DMS 273 treated with DMSO at 0.1 percent for 48 hours (cell line): ENCODE measurements at places on chromosomes 3 and 15.

- no peak for DNase-seq
Measured at GRCh38 chr3:183377307-183377959, 51.0 kb downstream of the MCF2L2 start.

DNA sequence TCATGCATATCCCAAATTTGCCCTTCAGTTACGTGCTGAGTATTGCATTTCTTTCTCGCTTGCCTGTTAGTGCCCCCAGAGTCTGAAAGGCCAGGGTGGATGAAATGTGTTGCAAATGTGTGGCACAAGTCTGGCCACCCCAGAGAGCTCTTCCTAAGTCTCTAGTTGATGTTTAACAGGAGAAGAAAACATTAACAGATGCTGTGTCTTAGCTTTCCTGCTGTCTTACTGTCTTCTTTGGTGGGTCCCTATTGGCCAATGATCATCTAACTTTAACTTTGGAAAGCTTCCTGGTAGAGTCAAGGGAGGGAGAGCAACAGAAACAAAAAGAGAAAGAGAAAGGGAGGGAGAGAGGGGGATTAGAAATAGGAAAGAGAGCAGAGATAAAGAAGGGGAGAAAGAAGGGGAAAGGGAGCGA, 76.7 kb upstream of the P3H2 start:
- DNase-seq = no peak

- no peak for DNase-seq
Measured at GRCh38 chr3:101134331-101134730, 141.1 kb upstream of the ABI3BP start.

GRCh38 chr3:52095990-52096775, 39.8 kb upstream of the DUSP7 start:
- no peak for DNase-seq

DNA sequence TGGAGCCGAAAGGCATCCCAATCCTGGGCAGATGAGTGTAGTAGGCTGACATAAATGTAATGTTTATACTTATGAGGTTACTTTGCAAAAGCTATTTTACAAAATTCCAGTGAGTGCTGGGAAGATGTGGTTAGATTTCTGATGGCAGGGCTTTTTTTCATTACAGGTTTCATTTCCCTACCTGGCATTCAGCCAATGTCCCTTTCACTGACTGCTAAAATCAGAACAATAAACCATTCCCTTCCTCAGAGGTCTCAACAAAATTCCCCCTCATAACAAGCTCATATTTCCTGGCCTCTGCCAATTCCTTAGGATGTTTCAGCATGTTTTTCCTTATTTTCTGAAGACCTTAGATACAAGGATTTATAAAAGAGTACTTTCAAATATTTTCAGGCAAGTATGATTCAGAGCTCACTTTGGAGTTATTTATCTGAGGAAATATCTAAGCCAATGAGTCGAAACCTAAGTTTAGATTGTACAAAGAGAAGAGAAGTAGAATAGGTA, 40.9 kb upstream of the CCDC80 start:
- DNase-seq = no peak

- no peak for DNase-seq
Measured at GRCh38 chr3:155169197-155169596, 89.1 kb downstream of the MME start.

- DNase-seq = no peak
Measured at GRCh38 chr3:43905157-43905556, 214.4 kb downstream of the ABHD5 start.

- no peak for DNase-seq
Measured at GRCh38 chr3:61562721-61563312, 1.4 kb downstream of the PTPRG start.

DNA sequence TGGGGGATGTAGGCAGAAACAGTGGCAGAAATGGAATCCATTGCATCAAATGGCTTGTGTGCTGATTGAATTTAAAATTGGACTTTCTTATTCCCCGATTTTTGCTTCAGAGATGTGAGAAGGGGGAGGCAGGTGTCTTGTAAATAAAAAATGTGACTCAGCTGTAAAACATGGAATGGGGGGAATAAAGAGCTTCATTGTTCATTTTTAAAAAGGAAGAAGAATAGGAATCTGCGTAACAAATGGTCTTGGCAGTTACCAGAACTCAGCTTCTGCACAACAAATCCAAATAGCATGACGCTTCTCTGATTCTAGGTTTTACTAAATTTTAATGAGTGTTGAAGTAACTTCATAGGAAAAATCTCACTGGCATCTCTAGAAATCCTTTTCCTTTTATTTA, 323.9 kb upstream of the GBE1 start:
- no peak for DNase-seq

DNA sequence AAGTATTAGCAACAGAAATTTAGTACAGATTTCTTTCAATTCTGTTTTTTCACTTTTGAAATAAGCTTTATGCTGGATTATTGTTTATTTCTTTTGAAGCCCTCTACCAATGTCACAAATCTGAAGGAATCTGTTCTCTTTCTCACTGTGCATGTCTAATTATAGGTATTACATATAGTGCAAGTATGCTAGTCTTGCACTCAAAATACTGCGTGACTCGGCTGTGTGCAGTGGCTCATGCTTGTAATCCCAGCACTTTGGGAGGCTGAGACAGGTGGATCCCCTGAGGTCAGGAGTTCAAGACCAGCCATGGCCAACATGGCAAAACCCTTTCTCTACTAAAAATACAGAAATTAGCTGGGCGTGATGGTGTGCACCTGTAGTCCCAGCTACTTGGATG, 95.8 kb upstream of the PLAAT1 start:
- DNase-seq = no peak

DNA sequence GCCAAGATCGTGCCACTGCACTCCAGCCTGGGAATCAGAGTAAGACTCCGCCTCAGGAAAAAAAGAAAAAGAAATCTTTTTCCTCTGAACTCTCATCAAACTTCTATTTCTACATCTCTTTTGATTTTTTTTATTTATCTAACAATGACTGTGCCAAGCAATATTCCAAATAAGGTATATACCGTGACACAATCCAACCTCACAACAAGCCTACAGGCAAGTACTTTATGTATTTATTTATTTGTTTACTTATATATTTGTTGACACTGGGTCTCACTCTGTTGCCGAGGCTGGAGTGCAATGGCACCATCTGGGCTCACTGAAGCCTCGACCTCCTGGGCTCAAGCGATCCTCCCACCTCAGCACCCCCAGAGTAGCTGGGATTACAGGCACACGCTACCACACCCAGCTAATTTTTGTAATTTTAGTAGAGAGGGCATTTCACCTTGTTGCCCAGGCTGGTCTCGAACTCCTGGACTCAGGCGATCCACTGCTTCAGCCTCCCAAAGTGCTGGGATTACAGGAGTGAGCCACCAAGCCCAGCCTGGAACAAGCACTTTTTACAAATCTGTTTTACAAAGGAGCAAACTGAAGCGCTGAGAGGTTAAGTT, 94.9 kb upstream of the CHD2 start:
- DNase-seq = no peak

GRCh38 chr15:74869726-74870407, 3.3 kb downstream of the SCAMP2 start:
- DNase-seq = no peak

DNA sequence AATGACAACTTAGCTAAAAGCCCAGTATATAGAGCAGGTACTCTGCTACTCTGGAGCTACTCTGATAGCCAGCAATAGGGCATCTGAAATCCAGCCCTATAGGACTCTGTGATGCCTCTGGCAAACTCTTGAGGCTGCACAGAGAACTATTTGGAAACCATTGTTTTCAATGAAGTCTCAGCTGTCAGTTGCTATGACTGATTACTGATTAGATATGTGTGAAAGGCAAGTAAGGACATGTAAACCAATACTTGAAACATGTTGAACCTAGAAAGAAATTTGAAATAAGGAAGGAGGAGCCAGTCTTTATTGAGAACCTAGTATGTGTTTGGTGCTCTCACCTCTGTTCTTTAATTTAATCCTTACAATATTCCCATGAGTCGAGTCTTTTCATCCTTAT, 40.2 kb upstream of the CRTC3 start:
- DNase-seq = no peak

- DNase-seq = no peak
Measured at GRCh38 chr15:60554494-60554893, 75.6 kb upstream of the ICE2 start.

DNA sequence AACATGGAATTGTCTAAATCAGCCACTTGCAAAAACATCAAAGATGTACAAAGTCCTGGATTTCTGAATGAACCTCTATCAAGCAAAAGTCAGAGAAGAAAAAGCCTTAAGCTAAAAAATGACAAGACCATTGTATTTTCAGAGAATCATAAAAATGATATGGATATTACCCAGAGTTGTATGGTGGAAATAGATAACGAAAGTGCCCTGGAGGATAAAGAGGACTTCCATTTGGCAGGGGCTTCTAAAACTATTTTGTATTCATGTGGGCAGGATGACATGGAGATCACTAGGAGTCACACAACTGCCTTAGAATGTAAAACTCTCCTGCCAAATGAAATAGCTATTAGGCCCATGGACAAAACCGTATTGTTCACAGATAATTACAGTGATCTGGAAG, 29.3 kb downstream of the KNL1 start:
- no peak for DNase-seq

- no peak for DNase-seq
Measured at GRCh38 chr3:54986294-54986693, 58.4 kb upstream of the LRTM1 start.

DNA sequence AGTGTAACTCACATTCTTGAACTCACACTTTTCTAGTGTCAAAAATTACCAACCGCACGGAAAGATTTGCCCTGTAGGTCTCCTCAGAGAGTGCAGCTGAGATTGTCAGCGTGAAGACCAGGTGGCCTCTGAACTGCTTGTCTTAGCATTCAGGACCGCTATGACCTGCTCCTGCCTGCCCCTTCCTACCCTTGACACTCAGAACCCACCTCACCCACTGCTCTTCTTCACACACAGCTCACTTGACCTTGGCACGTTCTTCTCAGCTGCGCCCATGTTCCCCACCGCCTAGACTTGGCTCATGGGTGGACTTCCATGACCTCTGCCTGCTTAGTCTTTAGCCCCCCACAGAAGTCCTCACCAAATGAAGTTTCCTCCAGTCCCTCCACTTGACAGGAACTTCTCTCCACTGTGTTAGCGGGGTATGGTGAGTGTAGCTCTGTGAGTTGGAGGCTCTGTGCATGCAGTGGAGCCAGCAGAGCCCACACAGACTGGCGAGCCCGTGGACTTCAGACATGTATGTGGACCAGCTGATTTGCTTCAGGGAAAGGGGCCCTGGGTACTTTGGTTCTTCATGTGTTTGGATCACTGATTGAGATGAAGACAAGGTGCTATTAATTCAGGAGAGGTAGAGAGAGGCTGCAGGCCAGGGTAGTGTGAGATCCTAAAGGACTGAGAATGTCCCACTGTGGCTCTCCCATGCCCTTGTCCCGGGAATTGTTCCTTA, 221.3 kb downstream of the OPA1 start:
- DNase-seq = no peak

GRCh38 chr3:176968631-176969030, 228.7 kb downstream of the TBL1XR1 start:
- no peak for DNase-seq

- DNase-seq = no peak
Measured at GRCh38 chr15:34810443-34811129, 15.2 kb upstream of the ACTC1 start.
